Cortex of kidney (tissue), 1 donor: ENCODE measurements at places on chromosomes 6 and 20.

DNA sequence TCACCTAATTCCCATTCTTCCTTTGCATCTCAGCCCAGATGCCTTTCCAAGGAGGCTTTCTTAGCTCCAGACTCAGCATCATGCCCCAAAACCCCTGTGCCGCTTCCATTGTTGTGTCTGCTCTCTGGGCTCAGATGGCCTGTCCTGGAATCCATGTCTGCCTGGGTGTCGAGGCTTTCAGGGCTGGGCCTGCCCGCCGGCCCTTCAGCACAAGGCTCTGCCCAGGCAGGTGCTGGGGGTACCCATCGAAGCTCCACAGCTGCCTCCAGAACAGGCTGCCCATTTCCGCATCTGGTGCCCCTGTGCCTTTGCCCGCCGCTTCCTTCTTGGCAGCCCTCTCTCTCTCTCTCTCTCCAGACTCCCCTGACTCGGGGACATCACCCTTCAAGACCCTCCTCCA is 1.2 kb downstream of the CPXM1 start:
- no peak for DNase-seq

GRCh38 chr20:48957533-48957932 is 36.0 kb downstream of the ARFGEF2 start:
- no peak for DNase-seq

- no peak for DNase-seq
These were observed 25.9 kb downstream of the ADGRF4 start for GRCh38 chr6:47724300-47724699.

DNA sequence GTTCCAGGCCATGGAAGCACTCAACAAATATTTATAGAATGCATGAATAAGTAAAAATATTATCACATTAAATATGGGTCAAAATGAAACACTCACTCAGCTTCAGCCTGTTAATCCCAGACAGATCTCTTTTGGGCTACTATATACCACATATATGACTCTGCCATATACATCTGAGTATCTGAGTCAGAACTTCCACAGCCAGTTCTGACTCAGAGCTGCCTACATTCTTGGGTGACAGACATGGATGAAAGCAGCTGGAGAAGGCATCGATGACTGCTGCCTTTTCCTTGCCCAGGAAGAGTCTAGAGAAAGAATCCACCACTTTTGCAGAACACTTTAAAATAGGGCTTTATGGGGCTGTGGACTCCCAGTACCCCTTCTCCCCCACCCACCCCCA is 11.5 kb upstream of the PDYN start:
- DNase-seq = no peak

- DNase-seq = no peak
These were observed 144.0 kb upstream of the SLC35B3 start for GRCh38 chr6:8579372-8579771.

DNA sequence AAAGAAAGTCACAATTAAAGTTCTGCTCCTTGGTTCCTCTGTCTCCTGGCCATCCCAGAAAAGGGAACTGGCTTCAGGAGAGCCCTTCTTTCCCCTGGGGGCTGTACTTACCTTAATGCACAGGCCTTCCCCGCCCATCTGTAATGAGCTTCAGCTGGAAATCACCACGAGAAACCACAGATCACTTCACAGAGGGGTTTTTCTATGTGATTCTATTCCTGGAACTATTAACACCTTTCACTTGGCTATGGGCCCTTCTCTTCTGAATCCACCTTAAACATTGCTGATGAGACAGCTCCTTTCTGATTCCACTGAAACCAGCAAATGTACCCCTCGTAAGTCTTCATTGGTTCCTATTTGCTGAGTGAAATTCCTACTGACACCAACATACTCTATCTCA is 80.7 kb downstream of the FOXF2 start:
- no peak for DNase-seq

- DNase-seq = no peak
These were observed 69.2 kb downstream of the SLC23A2 start for GRCh38 chr20:4932061-4932460.

DNA sequence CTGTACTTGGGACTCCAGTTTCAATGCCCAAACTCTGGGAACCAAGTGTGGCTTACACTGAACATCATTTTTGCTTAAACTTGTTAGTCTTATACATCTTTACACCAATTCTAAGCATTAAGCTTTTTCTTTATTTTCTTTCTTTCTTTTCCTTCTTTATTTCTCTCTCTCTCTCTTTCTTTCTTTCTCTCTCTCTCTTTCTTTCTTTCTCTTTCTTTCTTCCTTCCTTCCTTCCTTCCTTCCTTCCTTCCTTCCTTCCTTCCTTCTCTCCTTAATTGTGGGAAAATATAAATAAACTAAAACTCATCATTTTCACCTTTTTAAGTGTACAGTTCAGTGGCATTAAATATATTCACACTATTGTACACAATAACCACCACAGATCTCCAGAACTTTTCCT is 31.6 kb upstream of the HLA-DQA2 start:
- no peak for DNase-seq

DNA sequence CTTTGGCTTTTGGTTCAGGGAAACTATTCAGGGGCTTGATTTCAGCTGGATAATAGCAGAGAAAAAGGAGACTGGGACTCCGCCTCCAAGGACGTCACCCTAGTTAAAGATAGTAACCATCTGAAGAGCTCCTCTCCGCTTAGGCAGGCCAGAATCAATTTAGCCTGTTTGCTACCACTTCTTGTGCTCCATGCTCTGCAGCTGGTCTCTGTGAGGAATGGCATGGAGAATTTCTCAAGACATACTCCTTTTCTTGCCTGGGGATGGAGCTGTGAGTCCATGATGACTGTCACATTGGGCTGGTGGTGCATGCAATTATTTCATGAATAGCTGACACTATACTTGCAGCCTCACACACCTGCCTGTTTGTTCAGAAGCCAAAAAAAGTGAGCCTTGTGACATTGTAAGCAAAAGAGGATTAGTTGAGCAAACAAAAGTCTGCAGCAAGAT is 61.4 kb downstream of the TXLNB start:
- DNase-seq = no peak

GRCh38 chr6:167396068-167396658 is 71.3 kb downstream of the TTLL2 start:
- DNase-seq = no peak

- DNase-seq = no peak
These were observed 312.6 kb downstream of the CDH4 start for GRCh38 chr20:61564628-61565027.

DNA sequence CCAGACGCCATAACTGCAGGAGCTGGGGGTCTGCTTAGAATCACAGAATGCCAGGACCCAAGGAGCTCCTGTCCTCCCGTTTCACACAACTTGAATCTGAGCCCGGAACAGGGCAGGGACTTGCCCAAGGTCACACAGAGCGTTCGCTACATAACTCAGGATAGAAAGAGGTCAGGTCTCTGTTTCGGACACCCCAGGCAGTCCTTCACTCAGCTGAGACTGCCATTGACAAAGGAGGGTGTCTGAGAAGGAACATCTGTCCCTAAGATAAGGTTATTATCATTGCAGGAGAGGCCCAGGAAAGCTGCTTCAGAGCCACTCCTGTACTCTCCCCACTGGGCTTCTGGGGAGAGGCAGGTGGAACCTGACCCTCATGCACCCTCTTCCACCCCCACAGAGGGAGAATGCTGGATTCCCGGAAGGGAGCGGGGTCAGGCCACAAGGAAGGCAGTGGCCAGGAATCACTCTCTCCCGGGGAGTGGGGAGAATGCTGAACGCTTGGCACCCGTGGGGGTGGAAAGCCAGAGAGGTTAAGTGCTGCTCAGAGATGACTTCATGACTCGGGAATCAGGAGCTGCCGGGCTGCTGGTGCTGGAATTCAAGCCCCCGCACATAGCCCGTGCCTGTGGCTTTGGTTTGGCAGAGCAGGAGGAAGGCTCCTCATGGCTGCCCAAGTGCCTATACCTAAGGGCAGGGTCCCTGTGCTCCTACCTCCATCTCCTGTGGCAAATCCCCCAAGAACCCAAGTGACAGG is 10.7 kb downstream of the SDC4 start:
- peak; percentile 26 for DNase-seq

DNA sequence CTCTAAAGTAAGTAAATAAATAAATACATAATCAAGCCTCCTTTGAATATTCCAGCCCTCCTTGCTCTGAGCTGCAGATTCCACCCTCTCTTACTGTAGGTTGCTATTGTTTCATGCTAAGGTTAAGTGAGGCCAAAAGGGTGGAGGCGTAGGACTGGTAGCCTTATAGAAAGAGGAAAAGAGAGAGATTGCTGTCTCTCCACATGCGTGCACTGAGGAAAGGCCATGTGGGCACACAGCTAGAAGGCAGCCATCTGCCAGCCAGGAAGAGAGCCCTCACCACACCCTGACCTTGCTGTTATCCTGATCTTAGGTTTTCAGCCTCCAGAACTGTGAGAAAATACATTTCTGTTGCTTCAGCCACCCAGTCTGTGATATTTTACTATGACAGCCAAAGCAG is 87.4 kb upstream of the SHLD1 start:
- DNase-seq = no peak

GRCh38 chr6:35498422-35499067 is 1.7 kb upstream of the TEAD3 start:
- DNase-seq = no peak

DNA sequence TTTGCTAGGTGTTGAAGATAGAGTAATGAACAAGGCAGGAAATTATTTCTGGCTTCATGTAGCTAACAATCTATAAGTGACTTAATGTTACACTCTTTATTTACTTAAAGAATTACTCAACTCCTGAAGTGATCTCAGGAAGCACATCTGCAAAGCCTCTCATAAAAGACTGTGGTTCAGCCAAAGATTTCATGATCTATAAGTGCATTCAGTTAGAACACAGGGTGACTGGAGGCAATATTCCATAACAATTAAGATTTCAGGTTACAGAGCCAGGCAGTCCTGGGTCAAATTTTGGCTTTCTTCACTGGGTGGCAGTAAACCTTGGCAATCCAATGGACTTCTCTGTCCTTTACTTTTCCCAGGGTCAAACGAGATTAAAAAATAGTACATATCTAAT is 204.0 kb downstream of the TPBG start:
- no peak for DNase-seq

- no peak for DNase-seq
These were observed 178.0 kb downstream of the DTNBP1 start for GRCh38 chr6:15484821-15485220.
